ENCODE measurements at places on chromosomes 5 and 9.

DNA sequence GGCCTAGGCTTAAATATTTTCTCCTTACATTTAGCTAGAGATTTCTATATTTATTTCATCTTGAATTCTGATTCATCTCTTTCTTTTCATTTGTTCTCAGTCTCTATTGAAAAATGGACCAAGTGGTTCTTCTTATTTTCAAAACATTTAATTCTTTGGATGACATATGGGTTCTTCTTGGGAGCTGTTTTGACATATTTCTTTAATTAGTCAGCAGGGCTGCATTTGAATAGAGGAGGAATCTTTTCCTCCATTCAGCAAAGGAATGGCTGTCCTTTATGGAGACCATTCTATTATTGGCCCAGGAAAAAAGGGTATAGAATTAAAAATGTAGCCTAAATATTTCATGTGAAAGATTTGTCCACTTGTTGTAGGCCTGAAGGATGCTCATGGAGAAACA is 109.9 kb downstream of the RPS23 start:
- no peak for DNase-seq

GRCh38 chr5:90015584-90016018 is 394.0 kb downstream of the CETN3 start:
- DNase-seq: no peak

DNA sequence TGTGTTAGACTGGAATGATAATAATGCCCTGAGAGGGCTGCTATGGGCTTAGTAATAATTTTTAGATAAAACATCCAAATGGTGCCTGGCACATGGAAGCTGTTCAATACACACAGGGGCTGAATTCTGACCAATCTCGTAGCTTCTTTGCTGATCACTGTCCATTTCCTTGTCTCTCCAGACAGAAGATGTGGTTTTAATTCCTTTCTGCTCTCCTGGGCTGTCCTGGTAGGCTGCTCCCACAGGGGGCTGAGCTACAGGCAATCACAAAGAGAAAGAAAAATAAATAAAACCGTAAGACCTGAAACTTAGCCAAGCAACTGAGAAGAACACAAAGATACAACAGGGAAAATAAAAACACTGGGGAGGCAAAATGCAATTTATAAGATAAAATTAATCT is 136.5 kb downstream of the CDK5RAP2 start:
- no peak for DNase-seq

DNA sequence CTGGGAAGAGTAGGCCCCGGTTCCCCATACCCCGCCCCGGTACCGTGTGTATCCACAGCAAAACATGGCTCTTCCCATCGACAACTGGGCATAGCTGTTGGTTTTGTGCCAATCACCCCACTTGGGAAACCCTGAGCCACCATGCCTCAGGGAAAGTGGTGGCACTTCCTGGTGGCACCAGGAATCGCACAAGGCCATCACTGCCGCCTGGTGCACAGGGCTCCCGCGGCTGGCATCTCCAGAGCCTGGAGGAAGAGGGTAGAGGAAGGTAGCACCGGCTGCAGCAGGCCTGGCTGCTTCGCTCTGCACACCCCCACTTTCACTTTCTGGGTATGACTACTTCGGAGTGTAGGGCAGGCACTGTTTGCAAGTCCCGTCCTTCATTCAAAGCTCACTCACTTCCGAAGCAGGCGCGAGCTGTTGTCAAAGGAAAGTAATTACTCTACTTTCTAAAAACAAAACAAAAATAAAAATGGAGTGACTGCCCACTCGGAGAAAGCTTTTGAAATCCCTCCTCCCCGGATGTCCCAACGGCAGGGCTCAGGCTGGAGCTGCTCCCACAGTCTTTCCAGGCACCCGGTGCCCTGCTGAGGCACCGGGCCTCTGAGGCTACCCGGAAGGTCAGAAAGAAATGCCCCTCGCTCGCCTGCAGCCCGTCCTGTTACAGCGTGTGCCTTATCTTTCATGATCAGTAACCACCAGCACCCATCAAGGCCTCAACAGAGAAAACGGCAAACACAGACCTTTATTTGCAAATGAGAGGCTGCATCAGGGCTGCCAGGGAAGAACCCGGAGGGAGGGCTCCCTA is 2.0 kb downstream of the BRD3 start:
- DNase-seq: peak; percentile 70

DNA sequence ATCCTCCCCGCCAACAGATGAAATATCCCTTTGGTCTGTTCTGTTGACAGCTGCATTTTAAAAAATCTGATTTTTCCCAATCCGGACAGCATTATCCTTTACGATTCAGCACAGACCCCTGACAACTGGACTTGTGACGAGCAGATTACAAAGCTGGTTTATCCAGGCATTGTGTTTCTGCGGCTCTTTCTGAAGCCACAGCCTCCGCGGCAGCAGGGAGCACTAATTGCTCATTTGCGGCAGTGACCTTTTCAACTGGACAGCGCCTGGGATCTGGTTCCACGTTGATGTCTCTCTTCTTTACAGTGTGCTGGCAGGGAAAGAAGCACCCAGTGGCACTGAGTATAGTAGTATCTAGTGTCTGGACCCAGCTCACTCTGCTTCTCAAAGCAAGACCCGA is 351.2 kb downstream of the ZNF608 start:
- no peak for DNase-seq

DNA sequence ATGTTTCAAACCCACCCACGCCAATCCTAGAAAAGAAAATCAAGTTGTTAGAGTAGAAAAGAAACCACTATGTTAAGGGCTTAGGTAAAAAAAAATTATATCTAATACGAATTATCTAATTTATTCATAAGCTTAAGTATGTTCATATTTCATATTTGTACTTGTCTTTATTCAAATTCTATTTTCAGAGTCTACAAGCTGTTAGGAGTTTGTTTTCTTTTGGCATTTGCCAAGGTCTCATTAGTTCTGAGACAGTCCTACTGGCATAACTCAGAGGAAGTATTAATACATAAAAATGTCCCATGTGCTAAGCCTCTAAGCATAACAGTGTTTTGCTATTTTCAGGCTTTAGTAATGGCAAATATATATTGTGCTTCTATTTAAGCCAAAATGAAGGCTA is 57.6 kb downstream of the STARD4 start:
- no peak for DNase-seq

All from mucosa of descending colon (tissue), 3 donors.